GM13976 (cell line): ENCODE measurements at places on chromosomes 3 and 15.

DNA sequence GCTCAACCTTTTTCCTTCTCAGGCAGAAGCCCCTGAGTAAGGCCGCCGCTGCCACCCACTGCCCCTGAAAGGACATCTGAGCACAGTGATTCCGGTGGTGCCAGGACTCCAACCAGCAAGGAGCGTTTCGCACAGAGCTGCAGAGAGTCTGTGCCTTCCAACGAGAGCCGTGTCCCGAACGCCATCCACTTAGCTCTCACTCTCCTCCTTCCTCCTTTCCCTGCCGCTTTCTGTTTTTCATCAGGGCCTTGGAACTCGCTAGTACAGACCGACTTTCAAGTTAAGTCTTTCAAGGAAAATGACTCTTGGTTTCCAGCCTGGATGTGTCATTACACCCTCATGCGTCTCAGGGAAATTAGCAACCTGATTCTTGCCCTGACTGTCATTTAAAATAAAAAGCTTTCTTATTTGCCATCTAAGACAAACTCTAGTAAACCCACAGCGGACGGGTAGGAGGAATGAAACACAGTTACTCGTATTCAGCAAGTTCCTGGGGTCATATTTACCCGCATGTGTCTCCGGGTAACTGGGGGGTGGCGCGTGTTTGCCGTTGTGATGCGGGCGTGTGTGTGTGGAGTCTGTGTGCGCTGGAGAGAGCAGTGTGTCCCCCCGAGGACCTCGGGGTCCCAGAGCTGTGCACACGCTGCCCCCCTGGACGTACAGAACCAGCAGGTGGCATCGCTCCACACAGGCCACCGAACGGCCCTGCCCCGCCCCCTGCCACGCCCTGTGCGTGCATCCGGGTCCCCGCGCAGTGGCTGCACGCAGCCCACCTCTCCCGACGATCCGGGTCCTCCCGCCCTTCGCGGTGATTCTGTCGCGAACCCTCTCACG lies 30.4 kb upstream of the ALDH1A3 start:
- DNase-seq, result peak; percentile 80

DNA sequence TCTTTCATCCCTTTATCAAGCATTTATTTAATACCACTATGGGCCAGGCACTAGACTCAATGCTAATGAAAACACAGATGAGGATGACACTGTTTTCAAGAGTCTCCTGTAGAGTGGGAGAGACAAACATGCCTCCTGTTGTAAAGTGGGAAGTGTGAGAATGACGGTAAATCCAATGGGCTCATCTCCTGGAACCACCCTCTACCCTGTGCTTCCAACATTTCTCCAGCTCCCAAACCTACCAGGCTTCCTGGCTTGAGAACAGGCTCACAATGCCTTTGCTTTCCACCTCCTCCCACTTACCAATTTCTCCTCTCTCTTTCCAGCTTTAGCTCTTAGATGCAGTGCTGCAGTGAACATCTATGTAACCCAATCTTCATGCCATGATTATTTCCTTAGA lies 54.1 kb upstream of the TBC1D23 start:
- DNase-seq, result no peak

- no peak for DNase-seq
Observed at GRCh38 chr3:161108840-161109239, 3.7 kb upstream of the B3GALNT1 start.

DNA sequence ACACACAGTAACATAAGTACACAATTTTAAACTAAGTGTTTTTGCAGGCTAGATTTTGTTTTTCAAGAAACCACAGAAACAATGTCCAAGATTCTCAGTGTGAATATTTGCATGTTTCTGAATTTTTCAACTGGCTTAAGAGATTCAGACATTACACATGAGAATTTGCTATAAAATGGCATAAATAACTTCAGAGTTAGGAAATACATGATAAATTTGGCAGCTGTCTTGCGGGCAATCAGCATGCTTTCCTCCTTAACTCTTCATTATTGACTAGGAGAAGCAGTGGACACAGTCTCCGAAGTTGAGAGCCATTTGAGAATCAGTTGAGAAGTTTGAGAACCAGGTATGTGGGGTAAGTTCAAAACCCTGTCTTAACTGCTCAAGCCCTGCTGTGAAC lies 625.6 kb upstream of the SGO1 start:
- DNase-seq, result no peak

GRCh38 chr3:100004931-100005330 lies 109.4 kb downstream of the FILIP1L start:
- no peak for DNase-seq
